ENCODE measurements at places on chromosomes 3 and 15. TPM values are rescaled to one million over a fixed set of nuclear protein-coding genes. Genes with fewer than 3 reads are reported as not detected.

The CCDC39 gene
- total RNA-seq: 0.79 TPM

The SIAH2 gene
- total RNA-seq: 18.6 TPM

The TMEM212 gene
- total RNA-seq: not detected

The ARHGAP31 gene
- 2.4 TPM for total RNA-seq

The MCF2L2 gene
- total RNA-seq: 6.4 TPM

The APOD gene
- total RNA-seq: not detected

DNA sequence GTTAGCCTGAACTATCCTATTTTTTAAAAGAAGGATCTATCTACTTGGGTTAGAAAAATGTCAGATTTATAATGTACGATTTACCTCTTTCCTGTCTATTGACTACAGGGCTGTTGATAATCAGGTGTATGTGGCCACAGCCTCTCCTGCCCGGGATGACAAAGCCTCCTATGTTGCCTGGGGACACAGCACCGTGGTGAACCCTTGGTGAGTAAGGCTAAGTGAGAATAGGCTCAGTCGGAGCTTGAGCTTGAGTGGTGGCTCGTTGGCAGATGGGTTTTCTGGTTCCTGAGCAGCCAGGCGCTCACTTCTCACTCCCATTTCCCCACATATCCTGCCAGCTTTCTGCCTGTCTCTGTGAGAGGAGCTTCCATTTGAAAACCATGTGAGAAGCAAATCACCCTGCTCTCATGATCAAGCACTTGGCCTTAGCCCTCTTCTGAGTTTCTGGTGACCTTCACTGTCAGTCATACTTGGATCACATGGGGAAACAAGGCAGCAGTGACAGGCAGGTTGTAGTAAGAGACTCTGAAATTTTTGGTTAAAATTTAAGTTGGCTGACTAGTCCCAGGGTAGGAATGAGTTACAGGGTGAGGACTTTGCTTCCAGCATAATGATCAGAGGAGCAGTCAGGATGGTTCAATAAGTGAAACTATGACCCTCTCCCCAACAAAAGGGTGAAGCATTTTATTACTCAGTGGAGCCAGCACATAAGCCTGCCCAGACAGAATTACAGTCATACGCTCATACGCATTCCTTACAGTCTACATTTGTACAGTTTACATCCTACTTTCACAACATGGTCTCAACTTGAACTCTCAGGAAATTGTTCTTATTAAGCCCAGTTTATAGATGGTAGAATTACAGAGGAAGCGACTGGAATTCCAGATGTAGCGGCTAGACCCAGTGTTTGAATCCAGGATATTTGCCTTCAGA, 18.0 kb downstream of the NIT2 start:
- no peak for DNase-seq
- peaks cover 12% of the 10 kb centered on the region for H3K36me3 ChIP-seq
- no peak overlapping the region for H3K27ac ChIP-seq
- no peaks in the 10 kb centered on the region for H3K4me1 ChIP-seq
- H3K4me3 ChIP-seq: no peak overlapping the region
- H3K27me3 ChIP-seq: no peaks in the 10 kb centered on the region

- no peak overlapping the region for H3K4me3 ChIP-seq
- no peak overlapping the region for H3K27ac ChIP-seq
- no peaks in the 10 kb centered on the region for H3K4me1 ChIP-seq
These were observed 275.0 kb upstream of the LYSMD4 start for GRCh38 chr15:100008258-100008657.

- DNase-seq: no peak
- H3K27ac ChIP-seq: no peak overlapping the region
- no peaks in the 10 kb centered on the region for H3K36me3 ChIP-seq
These were observed 196.2 kb upstream of the CFAP20DC start for GRCh38 chr3:59245859-59246501.

DNA sequence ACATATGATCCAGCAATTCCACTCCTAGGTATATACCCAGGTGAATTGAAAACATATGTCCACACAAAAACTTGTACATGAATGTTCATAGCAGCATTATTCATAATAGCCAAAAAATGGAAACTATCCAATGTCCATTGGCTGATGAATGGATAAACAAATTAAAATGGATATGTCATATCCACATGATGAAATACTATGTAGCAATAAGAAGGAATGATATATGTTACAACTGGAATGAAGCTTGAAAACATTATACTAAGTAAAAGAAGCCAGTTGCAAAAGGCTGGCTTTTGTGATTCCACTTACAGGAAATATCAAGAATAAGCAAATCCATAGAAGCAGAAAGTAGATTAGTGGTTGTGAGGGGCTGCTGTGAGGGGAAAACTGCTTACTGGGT, 33.7 kb downstream of the BNC1 start:
- no peak overlapping the region for H3K27ac ChIP-seq
- no peak overlapping the region for H3K4me3 ChIP-seq
- H3K4me1 ChIP-seq: no peaks in the 10 kb centered on the region
- H3K36me3 ChIP-seq: no peaks in the 10 kb centered on the region
- no peaks in the 10 kb centered on the region for H3K27me3 ChIP-seq

DNA sequence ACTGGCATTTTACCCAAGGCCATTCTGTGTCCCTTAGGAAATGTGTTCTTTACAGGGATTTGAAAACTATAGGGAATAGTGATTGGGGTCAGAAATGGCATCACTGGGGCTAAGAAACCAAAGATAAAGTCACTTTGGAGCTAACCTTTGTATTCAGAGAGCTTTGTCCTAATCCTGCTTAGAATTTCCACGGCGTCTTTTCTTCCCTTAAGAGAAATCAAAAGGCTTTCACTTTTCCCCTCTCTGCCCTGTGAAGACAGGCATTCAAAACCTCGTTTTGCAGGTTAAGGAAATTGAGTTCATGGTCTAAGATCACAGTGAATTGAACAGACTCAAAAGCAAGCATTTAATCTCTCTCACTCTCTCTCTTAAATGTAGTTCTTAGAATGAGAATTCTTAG, 182.5 kb downstream of the VGLL4 start:
- no peaks in the 10 kb centered on the region for H3K36me3 ChIP-seq
- H3K4me3 ChIP-seq: no peak overlapping the region
- no peaks in the 10 kb centered on the region for H3K4me1 ChIP-seq

- H3K4me1 ChIP-seq: no peaks in the 10 kb centered on the region
- no peaks in the 10 kb centered on the region for H3K27me3 ChIP-seq
- no peak overlapping the region for H3K27ac ChIP-seq
- no peak for DNase-seq
- no peak overlapping the region for H3K4me3 ChIP-seq
- no peaks in the 10 kb centered on the region for H3K36me3 ChIP-seq
These were observed 125.0 kb downstream of the PLD1 start for GRCh38 chr3:171685116-171685895.

- H3K4me1 ChIP-seq: peaks cover 25% of the 10 kb centered on the region
- H3K4me3 ChIP-seq: no peak overlapping the region
- H3K36me3 ChIP-seq: no peaks in the 10 kb centered on the region
- H3K27me3 ChIP-seq: no peaks in the 10 kb centered on the region
- no peak overlapping the region for H3K27ac ChIP-seq
- DNase-seq: no peak
These were observed 37.5 kb downstream of the TPM1 start for GRCh38 chr15:63079947-63080626.

DNA sequence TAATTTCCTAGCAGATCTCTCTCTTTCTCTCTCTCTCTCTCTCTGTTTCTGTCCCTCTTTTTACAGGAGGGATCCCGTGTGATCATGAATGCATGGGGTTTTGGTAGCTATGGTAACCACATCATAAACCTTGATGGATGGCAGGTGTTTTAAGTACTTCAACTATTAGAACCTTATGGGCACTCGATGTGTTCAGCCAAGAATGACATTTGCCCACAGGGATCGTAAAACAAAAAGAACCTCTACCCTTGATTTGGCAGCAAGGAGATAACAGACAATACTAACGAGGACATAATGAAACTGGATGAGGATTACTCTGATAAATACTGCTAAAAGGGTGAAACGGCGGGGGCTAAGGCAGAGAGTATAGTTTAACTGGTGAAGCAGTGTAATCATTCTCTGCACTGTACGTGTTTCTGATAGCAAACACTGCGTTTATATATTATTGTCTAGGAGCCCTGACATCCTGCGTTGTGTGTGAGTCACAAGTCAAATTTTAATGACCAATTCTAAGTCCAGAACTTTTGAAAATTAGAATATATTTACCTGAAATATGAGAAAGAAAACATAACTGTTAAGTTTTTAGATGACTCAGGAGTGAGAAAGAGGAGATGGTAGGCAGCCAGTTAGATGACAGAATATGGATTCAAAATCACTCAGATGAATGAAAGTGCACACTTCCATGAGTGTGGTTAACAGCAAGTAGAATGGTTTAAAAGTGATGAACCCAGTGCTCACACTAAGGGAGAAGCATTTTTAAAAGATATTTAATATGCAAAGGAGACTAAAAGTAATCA, 80.3 kb downstream of the OTOL1 start:
- no peaks in the 10 kb centered on the region for H3K36me3 ChIP-seq
- no peaks in the 10 kb centered on the region for H3K27me3 ChIP-seq
- H3K4me3 ChIP-seq: no peak overlapping the region
- H3K27ac ChIP-seq: no peak overlapping the region
- H3K4me1 ChIP-seq: no peaks in the 10 kb centered on the region

DNA sequence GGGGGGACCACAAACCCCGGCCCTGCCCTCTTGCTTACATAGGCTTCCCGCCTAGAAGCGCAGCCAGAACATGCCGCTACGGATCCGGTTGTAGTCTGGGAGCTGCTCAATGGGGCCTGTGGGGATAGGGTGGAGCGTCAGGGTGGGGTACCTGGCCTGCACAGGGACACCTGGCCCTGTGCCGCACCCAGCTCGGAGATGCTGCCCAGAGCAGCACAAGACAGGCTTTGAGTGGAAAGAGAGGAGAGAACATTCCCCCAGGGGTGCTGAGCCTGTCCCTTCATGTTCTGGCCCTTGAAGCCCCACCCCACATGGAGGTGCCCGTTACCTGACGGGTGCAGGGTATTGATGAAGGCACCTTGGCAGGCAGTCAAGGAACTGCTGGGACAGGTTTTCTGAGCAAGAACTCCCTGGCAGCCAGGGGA, 4.0 kb upstream of the COL7A1 start:
- no peak overlapping the region for H3K27ac ChIP-seq
- peaks cover 74% of the 10 kb centered on the region for H3K36me3 ChIP-seq
- H3K27me3 ChIP-seq: no peaks in the 10 kb centered on the region
- DNase-seq: no peak
- no peak overlapping the region for H3K4me3 ChIP-seq

DNA sequence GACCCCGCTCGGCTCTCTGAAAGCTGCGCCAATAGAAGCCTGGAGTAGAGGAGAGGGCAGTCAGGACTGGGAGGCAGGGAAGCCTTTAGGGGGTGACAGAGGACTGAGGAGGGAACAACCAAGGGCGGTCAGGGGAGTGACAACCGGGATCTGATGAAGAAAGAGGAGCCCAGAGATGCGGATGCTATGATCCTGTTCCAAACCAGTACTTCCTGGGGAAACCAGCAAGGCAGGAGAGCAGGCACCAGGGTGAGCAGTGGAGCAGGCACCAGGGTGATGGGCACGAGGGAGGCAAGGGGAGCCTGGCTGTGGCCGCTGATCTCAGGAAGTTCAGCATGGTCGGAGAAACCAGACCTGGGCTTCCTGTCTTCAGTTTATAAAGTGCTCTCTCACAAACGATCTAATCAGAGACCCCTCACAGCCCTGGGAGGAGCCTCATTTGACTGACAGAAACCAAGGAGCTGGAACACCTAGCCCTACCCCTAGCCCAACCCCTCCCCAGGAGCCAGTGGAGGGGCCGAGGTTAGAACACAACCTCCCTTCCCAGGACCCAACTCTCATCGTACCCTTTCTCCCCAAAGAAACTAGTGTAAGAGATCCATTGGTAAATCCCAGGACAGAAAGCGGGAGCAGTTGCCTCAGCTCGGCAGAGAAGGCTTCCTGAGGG, 34.9 kb downstream of the CCDC33 start:
- H3K27ac ChIP-seq: no peak overlapping the region
- DNase-seq: no peak
- H3K27me3 ChIP-seq: no peaks in the 10 kb centered on the region
- H3K4me1 ChIP-seq: no peaks in the 10 kb centered on the region

Data from H9 (cell line).